ENCODE measurements at places on chromosomes 3 and 15. TPM values are rescaled to one million over a fixed set of nuclear protein-coding genes. Genes with fewer than 3 reads are reported as not detected.

GRCh38 chr15:79036323-79036722, 54.3 kb downstream of the RASGRF1 start:
- no peaks in the 10 kb centered on the region for H3K27me3 ChIP-seq
- no peaks in the 10 kb centered on the region for H3K4me1 ChIP-seq

- no peak overlapping the region for H3K4me3 ChIP-seq
- no peaks in the 10 kb centered on the region for H3K27me3 ChIP-seq
- no peaks in the 10 kb centered on the region for H3K36me3 ChIP-seq
- H3K4me1 ChIP-seq = no peaks in the 10 kb centered on the region
These were observed 79.4 kb upstream of the OSTN start for GRCh38 chr3:191119415-191120295.

GRCh38 chr3:79985816-79986215, 218.0 kb upstream of the ROBO1 start:
- no peak overlapping the region for H3K27ac ChIP-seq
- no peaks in the 10 kb centered on the region for H3K4me1 ChIP-seq
- H3K36me3 ChIP-seq = no peaks in the 10 kb centered on the region
- no peaks in the 10 kb centered on the region for H3K27me3 ChIP-seq

DNA sequence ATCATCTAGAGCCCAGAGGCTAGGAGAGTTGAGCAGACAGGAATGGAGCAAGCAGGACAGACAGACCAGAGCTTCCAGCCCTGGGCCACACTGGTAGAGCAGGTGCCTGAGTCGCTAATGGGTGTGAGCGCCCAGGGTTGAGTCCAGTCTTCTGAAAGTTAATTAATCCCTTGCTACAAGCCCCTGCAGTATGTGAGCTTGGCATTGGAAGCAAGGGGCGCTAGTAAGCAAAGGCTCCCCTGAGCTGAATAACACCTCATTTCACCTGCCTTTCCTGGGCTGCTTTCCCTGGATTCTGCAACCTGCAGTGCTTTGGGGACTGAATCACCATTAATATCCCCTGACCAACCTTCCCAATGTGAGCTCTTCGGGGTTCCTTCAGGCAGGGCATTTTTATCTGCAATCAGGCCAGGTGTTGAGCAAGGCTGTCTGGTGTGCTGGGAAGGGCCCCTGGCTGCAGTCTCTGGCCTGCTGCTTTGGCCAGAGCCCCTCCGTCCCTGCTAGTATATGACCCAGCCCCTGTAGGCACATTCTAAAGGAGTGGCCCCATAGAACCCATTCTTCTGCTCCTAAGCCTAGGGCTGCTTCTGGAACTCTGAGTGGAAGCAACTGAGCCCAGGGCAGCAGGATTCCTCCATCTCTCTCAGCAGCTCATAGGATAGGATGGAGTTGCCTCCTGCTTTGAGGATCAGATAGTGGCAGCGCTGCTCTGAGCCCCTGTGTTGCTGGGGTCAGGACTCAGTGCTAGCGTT, 45.1 kb upstream of the EPHB1 start:
- H3K36me3 ChIP-seq = no peaks in the 10 kb centered on the region
- H3K4me1 ChIP-seq = no peaks in the 10 kb centered on the region
- no peak overlapping the region for H3K27ac ChIP-seq
- no peaks in the 10 kb centered on the region for H3K27me3 ChIP-seq
- DNase-seq = no peak

- H3K36me3 ChIP-seq = no peaks in the 10 kb centered on the region
- H3K4me1 ChIP-seq = no peaks in the 10 kb centered on the region
- peak; percentile 56 for DNase-seq
- H3K27me3 ChIP-seq = no peaks in the 10 kb centered on the region
These were observed 18.3 kb downstream of the MYZAP start for GRCh38 chr15:57609805-57610529.

CPNE4 gene
- total RNA-seq = 8.4 TPM

ENTPD3 gene
- 0.24 TPM for total RNA-seq

CLDN18 gene
- 3.1 TPM for total RNA-seq

CYP1A1 gene
- 0.19 TPM for total RNA-seq
